ENCODE measurements at places on chromosomes 4 and X.
A peak's percentile ranks its signal among the peaks of the same experiment; 100 is the strongest.

DNA sequence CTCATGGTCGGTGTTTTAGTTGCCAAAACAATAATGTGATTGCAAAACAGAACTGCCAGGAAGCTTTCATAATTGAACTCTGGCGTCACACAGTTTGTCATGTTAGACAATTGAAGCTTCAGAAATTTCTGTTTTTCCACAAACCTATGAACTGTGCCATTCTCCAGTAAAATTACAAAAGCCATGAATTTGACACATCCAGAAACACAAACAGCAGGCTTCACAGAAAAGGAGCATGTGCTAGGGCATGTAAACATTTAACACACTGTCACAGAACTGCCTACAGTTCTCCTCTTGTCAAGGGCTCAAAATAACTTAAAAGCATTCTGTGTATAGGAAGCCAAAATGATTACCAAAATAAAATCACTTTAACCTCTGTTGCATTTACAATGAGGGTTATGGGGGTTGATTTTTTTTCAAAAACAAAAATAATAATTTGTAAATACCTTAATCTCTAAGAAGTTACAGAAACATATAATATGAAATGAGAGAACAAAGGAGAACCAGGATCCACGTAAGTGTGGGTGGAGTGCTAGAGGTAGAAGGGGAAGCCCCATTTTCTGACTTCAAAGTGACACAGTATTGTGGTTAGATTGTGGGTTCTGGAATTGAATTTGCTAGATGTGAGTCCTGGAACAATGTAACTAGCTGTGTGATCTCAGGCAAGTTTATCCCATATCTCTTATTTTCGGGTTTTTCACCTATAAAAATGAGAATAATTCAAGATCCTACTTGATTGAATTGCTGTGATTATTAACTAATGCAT lies 295.0 kb downstream of the CENPC start:
- no peak for DNase-seq

GRCh38 chr4:53917729-53918128 lies 146.7 kb downstream of the CHIC2 start:
- no peak for DNase-seq

- DNase-seq = no peak
These were observed 123.9 kb downstream of the SLC7A11 start for GRCh38 chr4:138118270-138118669.

- DNase-seq = no peak
These were observed 45.5 kb downstream of the AFAP1 start for GRCh38 chr4:7894098-7894676.

- peak; percentile 28 for DNase-seq
These were observed 61.3 kb downstream of the CENPC start for GRCh38 chr4:67483868-67484602.

- DNase-seq = no peak
These were observed 69.3 kb downstream of the AMMECR1 start for GRCh38 chrX:110248578-110248977.

Measured in WTC11 (cell line).